ENCODE measurements at places on chromosomes 2 and 18. TPM values are rescaled to one million over a fixed set of nuclear protein-coding genes. Genes with fewer than 3 reads are reported as not detected.

ZBTB7C gene
- 0.37 TPM for total RNA-seq

SERPINB10 gene
- total RNA-seq = not detected

CHRNG gene
- not detected for total RNA-seq

RELCH gene
- total RNA-seq = 17.4 TPM

COL4A3 gene
- total RNA-seq = 4.9 TPM

MEP1B gene
- not detected for total RNA-seq

SPP2 gene
- total RNA-seq = not detected

GALNT13 gene
- total RNA-seq = 0.44 TPM

FASTKD2 gene
- total RNA-seq = 24.4 TPM

RTP5 gene
- total RNA-seq = not detected

CDKL4 gene
- total RNA-seq = 0.27 TPM

SCYGR4 gene
- not detected for total RNA-seq

RNF125 gene
- total RNA-seq = 7.4 TPM

CPS1 gene
- 37.5 TPM for total RNA-seq

ERFE gene
- 17.3 TPM for total RNA-seq

CNTNAP5 gene
- not detected for total RNA-seq

SPOPL gene
- 48.3 TPM for total RNA-seq

All from HCT116 (cell line).